Suppressor macrophage (primary cell): ENCODE measurements at places on chromosomes 13 and 19.
A peak's percentile ranks its signal among the peaks of the same experiment; 100 is the strongest.

GRCh38 chr13:39197647-39198007 lies 159.4 kb downstream of the NHLRC3 start:
- DNase-seq = no peak

GRCh38 chr13:40874138-40874779 lies 84.8 kb downstream of the SLC25A15 start:
- no peak for DNase-seq

DNA sequence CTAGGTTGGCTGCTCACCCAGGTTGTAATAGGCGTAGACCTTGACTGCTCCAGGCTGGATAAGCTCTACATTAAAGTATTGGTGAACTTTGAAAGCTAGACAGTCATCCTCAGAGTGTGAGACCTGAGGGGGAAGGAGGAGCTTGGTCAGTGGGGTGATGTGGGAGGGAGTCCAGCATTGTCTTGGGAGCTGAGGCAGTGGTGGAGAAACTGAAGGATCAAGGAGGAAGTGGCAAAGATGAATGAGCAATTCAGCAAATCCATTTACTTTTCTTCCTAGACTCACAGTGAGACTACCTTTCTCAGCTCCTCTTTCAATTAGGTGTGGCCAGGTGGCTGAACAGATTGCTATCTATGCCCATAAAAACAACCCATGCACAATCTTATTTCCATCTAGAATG lies 10.2 kb upstream of the TNFSF14 start:
- DNase-seq = peak; percentile 79

- peak; percentile 41 for DNase-seq
Measured at GRCh38 chr19:35977446-35978222, 17.4 kb upstream of the SDHAF1 start.

GRCh38 chr19:18273561-18274218 lies 562 bp downstream of the IQCN start:
- no peak for DNase-seq

DNA sequence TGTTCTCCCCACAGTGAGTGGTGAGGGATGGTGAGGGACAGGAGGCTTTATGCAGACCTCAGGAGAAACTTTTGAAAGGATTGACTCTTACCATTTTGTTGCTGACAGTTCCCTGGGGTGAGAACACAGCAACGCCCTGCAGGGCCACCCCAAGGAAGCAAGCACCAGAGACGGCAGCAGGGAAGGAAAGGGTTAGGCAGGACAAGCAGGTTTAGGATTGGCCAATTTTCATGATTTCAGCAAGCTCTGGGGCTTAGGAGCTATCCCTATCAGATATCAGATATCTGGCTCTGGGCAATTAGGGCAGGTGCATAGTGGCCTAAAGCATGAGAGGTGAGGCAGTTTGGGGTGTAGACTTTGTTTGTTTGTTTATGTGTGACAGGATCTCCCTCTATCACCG lies 87.0 kb upstream of the LSM14A start:
- DNase-seq = no peak

DNA sequence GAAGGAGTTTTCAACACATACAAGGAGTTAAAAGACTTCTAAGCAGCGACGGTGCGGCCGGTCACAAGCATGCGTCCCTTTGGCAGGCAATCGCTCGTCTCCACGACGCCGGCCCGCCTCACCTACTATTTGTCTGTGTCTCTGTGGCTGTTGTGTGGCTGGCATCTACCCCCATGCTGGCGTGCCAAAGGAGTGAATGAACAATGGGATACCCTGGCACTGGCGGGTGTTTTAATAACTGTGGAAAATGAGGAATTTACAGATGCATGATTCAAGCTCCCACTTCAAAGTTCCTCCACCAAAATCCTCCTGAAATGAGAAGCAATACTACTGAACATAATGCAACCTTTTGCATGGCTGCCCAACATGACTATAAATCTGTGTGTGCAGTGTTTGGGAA lies 176.6 kb downstream of the KLF5 start:
- no peak for DNase-seq

DNA sequence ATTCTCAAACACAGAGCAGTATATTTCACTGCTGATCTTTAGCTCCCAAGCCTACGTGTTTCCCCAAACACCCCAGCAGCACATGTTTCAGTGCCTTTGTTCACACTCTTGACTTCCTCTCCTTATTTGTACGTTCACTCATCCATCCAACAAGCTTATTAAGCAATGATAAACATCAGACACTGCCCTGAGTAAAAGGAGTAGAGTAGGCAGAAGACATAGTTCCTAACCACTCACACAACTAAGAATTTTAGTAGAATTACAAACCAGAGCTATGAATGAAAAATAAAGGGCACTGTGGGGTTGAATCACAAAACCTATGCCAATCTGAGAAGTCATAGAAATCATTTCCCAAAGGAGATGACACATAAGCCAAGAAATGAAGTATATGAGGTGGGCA lies 213.5 kb downstream of the DIAPH3 start:
- DNase-seq = no peak

GRCh38 chr13:73303851-73304250 lies 245.0 kb downstream of the KLF5 start:
- DNase-seq = no peak

DNA sequence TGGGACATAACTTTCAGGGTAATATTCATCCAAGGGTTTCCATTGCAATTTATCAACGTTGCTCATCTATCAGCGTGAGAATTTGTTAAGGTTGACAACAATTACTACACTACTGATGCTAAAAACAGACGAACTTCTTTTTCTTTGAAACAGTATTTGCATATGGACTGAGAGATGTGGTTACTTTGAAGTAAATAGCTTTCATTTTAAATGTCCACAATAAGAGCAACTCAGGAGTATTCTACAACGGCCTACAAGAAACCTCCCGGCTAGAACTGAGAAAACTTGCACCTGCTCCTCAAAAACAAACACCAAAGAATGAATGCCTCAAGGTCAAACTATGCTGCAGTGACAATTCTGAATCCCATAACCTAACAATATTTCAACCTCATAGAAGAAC lies 238.4 kb downstream of the IRS2 start:
- DNase-seq = no peak

- DNase-seq = no peak
Measured at GRCh38 chr19:37564624-37565369, 29.8 kb downstream of the ZNF571 start.
